Cerebellum (tissue), 4 donors: ENCODE measurements at places on chromosomes 16 and 17.
A peak's percentile ranks its signal among the peaks of the same experiment; 100 is the strongest.

- no peak for DNase-seq
Measured at GRCh38 chr16:2709588-2709984, 10.4 kb downstream of the PRSS27 start.

- peak; percentile 88 for DNase-seq
Measured at GRCh38 chr17:68511671-68512246, 471 bp upstream of the PRKAR1A start.

GRCh38 chr17:56761387-56761786 is 72.3 kb downstream of the C17orf67 start:
- DNase-seq = no peak

- DNase-seq = no peak
Measured at GRCh38 chr16:49168126-49168525, 113.5 kb downstream of the CBLN1 start.

- no peak for DNase-seq
Measured at GRCh38 chr17:16875662-16876061, 96.3 kb downstream of the TNFRSF13B start.

DNA sequence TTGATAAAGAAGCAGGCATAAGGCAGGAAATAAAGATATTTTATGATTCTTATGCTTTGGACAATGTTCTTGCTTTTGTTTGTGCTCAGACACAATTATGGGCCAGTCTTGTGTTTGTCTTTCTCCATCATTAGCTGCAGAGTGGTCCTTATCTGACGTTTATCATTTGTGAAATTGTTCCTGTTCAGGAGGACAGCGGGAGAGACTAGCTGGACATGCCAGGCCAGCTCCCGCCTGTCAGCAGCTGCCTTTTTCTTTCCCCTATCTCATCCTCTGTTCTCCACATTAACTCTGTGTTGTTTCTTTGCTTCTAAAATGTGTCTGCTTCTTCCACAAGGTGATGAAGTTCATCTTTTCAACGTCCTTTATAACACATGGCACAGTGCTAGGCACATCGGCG is 333.5 kb downstream of the NPIPA8 start:
- DNase-seq = no peak

- DNase-seq = no peak
Measured at GRCh38 chr16:4316108-4316863, 419 bp downstream of the GLIS2 start.

DNA sequence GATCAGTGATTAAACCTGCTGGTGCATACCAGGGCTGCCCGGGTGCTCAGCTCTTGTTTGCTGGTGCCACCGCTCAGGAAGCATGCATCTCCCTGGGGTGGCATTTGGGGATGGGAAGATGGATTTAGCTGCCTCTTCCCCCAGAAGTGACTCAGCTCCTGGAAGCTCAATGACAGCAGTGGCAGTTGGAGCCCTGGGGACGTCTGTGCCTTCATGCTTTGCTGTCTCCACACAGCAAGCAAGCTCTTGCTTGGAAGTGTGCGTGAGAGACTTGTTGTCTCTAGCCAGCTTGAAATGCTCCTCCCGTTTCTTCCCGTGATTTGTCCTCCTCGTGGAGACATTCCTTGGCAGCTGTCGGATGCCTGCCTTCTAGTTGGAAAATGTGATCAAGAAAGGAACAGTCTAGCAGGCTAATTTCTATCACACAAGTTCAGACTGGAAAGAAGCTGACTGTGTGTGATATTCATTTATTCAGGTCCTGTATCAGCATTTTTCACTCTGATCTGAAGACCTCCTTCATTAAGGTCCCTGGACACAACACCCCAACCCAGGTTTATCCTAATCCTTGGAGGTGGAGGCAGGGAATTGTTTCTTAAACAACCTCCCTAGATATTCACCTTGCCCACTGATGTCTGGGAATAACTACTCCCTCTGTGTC is 73.0 kb downstream of the BMERB1 start:
- DNase-seq = no peak

GRCh38 chr16:82384017-82384416 is 214.0 kb upstream of the MPHOSPH6 start:
- DNase-seq = no peak

GRCh38 chr16:70253291-70254106 is 1.8 kb upstream of the EXOSC6 start:
- DNase-seq = no peak

DNA sequence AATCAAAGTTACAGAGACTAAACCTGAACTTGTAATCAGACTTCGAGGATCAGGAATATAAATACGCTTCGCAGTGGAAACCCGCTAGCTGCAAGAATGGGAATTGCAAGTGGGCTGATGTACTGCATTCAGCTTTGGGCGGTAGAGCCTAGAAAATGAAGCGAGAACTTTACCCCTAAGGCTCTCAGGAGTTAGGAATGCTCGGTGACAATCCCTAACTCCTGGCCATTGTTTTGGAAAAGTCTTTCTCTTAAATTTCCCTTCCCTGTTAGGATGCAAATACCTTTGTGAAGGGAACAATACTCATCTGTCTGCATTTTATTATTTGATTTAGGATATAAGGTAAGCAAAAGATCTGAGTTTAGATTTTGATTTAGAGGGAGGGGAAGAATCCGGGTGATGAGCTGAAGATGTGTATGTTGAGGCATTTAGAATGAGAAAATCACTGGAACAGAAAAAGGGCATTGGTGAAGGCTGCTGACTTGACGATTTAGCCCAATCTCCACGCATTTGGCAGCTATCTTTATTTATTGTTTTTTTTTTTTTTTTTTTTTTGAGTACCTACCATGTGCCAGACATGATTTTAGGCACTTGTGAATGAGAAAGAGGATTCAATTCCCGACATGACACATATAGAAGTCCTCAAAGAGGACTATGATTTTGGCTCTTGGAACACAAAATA is 2.2 kb upstream of the TOX3 start:
- DNase-seq = no peak

GRCh38 chr16:30030011-30030685 is 923 bp downstream of the TLCD3B start:
- peak; percentile 54 for DNase-seq

DNA sequence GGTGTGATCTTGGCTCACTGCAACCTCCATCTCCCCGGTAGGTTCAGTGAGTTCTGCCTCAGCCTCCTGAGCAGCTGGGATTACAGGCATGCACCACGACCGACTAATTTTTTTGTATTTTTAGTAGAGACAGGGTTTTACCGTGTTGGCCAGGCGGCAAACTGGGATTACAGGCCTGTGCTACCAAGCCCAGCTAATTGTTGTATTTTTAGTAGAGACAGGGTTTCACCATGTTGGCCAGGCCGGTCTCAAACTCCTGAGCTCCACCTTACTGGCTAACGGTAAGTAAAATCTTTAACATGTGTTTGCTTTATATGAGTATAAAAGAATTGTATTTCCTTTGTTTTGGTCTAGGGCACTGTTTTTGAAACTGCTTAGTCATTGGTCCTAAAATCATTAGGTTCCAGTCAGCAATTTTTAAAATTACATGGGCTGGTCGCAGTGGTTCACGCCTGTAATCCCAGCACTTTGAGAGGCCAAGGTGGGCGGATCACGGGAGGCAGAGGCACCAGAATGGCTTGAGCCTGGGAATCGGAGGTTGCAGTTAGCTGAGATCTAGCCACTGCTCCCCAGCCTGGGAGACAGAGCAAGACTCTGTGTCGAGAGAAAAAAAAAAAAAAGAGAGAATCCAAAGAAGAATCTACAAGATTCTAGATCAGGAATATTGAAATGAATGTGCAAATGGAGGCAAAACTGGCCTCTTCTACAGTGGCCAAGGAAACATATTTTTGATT is 3.6 kb downstream of the FLYWCH1 start:
- DNase-seq = no peak

DNA sequence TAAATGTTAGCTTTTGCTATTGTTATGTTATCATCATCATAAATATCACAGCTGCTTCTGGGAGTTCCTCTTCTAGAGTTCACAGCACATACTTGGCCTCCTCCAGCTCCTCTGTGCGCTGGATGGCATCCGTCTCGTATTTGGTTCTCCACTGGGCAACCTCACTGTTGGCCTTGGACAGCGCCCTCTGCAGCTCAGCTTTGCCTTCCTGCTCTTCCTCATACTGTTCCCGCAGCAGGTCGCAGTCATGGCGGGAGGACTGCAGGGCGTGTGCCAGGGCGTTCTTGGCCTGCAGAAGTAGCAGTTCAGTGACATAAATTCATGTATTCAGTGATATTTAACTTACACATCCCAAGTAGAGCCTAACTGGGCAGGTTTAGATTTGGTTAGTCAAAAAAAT is 23.4 kb downstream of the MYH8 start:
- DNase-seq = no peak

DNA sequence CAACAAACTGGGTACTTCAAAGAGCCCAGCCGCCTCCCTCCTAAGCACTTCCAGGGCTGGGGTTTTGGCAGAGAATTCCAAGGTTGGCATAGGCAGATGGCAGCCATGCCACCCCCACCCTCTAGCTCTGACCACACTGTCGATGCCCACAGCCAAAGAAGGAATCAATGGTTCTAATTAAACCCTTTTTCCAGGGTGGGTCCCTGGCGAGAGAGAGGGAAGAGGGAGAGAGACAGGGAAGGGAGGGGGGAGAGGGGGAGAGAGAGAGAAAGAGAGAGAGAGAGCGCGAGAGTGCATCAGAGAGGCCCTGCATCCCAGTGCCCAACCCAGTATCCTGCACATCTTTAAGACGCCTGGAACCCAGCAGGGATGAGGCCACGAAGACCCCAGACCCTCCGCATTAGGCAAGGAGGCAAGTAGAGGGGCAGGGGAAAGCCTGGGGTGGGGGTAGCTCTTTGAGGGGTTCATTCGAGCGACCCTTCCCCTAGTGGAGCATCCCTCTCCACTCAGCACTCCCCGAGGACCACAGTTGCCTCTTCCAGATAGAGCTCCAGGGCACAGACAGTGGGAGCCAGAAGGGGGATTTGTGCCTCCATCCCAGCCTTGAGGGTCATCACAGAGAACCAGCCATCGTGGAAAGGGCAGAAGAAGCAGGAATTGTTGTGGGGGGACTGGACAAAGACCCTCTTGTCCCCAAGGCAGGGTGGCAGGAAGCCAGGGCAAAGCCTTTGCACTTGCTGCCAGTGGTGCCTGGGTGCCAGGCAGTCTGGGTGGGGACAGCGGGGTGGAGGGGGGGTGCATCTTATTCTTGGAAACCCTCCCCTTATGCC is 2.6 kb downstream of the SRCIN1 start:
- DNase-seq = peak; percentile 3

DNA sequence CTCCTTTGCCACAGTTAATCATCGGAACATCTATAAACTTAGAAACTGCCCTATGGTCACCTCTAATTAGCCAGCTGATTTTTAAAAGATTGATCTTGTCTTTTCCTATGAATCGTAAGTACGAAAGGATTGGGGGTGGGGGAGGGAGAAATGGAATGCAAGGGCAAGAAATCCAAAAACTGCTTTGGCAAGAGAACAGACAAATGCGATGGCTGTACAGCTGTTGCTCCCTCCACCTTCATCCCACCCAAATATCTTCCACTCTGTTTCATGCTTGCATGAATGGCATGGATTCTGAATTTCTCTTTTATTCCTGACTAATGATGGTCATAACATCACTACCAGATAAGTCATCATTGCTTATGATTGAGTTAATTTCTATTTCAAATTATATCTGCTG is 165.7 kb downstream of the STX8 start:
- DNase-seq = no peak

GRCh38 chr16:70250748-70251628 is 752 bp downstream of the EXOSC6 start:
- DNase-seq = peak; percentile 36

DNA sequence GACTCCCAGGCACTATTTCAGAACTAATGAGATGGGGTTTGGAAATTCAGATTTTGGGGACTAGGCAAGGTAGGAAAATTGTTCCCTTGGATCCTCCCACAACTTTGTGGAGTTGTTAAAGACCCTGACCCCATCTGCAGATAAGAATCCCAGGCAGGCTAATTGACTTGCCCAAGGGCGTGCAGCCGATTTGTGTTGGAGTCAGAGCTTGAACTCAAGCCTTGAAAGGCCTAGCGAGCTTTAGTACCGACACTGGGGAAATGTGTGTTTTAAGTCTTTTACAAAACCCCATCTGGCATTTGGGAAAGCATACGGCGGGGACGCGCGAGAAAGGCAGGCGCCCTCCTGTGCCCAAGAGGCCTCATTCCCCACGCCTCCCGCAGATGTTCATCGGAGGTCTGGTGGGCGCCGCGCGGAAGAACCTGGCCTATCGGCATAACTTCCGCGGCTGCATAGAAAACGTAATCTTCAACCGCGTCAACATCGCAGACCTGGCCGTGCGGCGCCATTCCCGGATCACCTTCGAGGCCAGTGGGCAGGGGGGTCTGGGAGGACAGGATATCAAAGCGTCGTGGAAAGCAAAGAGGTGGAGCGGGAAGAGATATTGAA is 4.3 kb downstream of the CNTNAP1 start:
- no peak for DNase-seq
